ENCODE measurements at places on chromosomes 2 and 18.

DNA sequence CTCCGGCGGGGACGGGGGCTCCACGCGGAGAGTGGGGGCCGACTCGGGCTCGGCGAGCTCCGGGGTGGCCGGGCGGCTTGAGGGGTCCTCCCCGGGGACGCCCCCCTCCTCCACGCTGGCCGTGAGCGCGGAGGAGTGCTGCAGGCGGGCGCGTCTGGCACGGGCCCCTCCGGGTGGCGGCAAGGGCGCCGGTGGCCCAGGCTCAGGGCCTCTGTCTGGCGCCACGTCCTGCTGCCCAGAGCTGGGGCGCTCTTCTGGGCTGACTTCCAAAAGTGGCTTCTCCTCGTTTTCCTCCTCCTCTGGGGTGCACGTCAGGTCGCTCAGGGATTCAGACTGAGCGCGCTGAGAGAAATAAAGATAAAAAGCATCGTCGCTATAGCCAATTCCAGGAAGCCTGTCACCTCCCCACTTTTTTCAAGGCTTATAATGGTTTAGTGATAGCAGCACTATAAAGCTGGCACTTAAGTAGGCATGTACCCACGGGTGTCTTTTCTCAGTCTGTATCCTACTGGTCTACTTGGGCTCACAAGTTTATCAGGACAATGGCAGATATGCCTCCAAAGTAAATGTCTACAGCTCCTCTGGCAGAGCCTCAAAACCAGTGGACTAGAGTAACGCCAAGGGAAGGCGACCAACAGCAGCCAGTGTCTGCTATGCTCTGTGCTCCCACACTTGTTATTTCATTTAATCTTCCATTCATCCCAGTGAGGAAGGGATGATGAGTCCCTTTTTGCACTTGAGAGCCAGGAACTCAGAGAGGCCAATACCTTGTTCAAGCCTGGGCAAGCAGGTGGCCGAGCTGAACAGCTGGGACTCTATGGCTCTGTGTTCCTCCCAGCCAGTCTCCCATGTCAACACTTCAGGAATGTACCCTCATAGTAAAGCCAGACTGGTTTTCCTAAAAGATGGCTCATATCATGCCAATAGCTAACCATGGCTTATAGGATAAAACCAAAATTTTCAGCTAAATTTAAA, 92.6 kb upstream of the MGAT4A start:
- DNase-seq = no peak

- DNase-seq = no peak
These were observed 15.5 kb downstream of the SH3BP4 start for GRCh38 chr2:234967201-234967869.

DNA sequence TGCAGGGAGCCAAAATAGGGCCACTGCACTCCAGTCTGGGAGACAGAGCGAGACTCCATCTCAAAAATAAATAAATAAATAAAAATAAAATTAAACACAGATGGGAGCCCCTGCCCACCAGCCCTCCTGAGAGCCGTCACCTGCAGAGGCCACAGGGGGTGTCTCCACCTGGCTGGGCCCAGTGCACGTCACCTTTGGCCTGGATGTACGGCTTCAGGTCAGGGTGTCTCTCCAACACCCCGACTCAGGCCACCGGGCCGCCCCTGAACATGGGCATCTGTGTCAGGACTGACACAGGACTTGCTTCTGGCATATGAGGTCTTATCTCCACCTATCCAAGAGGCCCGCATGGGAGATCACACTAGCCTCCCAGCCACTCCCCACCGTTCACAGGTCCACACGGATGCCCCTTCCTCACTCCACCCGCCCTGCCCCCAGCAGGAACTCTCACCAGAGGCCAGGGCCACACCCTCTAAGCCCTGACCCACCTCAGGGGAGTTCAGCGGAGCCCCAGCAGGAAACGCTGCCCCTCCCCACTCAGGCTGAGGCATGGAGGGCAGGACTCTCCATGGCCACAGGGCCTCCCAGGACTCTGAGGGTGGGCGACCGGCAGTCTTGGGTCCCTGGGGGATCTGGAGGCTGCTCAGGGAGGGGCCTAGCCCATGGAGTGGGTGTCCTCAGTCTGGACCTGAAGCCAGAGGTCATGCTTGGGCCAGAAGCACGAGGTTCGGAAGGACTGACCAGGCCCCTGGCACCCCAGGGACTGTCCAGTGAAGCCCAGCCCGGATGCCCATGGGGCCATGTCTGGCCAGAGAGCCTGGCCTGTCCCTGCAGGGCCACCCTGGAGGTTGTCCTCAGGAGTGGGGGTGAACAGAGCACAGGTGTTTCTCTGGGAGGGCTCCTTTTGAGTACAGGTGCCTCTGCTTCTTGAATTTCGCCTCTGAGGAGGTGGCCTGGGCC, 1.6 kb upstream of the CROCC2 start:
- DNase-seq = no peak

GRCh38 chr2:19367326-19367725, 8.9 kb upstream of the OSR1 start:
- no peak for DNase-seq

DNA sequence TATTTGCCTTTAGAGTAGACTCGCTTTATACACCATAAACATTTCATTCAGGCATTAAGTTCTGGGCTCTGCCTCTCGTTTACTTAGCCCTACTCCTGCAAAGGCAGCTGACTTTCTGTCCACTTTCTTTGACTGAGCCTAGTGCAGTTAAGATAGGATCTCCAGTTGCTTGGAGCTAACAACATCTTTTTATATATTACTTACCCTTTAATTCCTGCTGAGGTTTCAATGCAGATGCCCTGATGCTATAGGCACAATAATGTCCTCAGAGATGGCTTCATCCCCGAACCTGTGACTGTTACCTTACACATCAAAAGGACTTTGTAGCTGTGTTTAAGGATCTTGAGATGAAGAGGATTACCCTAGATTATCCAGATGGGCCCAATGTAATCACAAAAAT, 505.8 kb upstream of the TNP1 start:
- no peak for DNase-seq

- DNase-seq = no peak
These were observed 121.5 kb upstream of the LTBP1 start for GRCh38 chr2:32825291-32825712.

DNA sequence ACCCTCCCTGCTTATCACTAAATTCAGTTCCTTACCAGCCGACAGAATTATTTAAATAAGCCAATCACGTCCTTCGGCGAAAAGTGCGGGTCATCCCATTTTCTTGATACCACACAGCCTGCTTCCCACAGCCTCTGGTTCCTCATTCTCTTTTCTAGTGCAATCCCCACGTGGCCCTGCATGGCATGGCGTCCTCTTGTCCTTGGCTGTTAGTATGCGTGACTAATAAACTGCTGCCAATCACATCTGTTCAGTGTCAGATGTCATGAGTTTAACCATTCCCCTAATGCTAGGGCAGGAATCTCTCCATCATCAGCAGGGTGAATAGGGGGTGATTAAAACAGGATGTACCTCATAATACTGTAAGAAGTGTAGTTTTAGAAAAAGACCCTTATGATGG, 62.8 kb upstream of the TSPYL6 start:
- no peak for DNase-seq

- DNase-seq = no peak
These were observed 141.3 kb upstream of the SLC1A4 start for GRCh38 chr2:64847930-64848329.

DNA sequence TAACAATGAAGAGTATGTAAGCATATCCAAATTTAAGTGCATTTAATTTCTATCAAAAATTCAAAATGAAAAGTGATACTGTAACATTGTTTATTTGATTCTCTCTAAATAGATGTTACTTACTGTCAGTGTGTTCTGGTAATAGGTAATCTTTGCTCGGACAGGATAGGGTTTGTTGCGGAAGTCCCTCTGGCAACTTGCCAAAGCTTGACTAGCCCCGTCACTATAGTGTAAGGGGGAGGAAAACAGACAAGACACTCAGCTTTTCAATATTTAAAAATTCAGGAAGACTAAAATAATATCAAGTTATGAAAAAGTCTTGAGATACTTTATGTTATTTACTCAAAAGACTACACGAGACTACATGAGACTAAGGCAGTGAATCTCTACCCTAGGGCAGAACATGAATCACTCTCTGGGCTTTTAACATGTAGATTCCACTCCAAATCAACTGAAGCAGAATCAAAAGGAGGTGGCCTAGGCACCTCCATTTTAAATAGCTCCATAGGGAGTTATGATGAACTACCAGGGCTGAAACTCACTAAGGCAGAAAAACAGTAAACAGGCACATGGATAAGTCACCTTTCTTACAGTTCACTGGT, 5.9 kb downstream of the LMAN1 start:
- no peak for DNase-seq

- peak; percentile 90 for DNase-seq
These were observed at the start of gene OST4 for GRCh38 chr2:27071277-27071989. OST4 (minus strand) TSS chr2:27071654.

DNA sequence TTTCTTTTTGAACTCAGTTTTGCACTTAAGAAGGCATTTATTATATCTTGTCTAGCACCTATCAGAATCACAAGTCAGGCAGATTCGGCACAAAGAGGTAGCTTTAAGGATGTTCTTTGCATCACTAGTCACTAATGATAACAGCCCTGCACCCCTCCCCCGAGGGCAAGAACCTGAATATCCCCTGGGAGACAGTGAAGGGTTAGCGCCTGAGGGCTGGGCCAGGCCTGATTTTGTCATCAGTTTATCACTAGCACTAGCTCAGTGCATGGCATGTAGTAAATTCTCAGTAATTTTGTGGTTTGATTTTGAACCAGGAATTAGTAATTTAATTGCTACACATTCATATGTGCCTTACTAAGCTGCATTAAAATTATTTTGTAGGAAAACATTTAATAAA, 23.9 kb upstream of the HS6ST1 start:
- DNase-seq = no peak

- no peak for DNase-seq
These were observed 44.3 kb upstream of the EHBP1 start for GRCh38 chr2:62661263-62661635.

GRCh38 chr2:219171231-219171651, 1.4 kb upstream of the SLC23A3 start:
- DNase-seq = peak; percentile 44

DNA sequence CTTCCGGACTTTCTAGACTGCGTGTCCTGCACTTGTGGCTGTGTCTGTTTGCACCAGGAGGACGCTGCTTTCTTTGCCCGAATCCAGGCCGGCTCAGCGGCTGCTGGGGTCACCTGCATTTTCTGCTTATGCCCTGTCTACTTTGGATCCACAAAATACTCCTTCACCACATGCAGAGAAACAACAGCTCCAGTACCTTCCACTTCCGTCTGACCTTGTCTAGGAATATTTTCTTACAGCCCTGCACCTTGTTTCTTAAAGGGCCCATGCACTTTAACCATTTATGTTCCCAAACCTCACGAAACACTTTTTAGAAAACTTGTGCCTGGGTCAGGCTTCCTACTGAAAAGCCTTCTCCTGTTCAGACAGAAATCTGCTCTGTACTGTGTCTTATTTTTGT, 129.4 kb upstream of the NCK2 start:
- no peak for DNase-seq

GRCh38 chr2:135728064-135728743, 13.5 kb upstream of the UBXN4 start:
- DNase-seq = no peak
